CD8-positive, alpha-beta memory T cell (primary cell): ENCODE measurements at places on chromosomes 2 and 18.

- no peak overlapping the region for H3K27ac ChIP-seq
- no peaks in the 10 kb centered on the region for H3K4me1 ChIP-seq
- H3K27me3 ChIP-seq = no peaks in the 10 kb centered on the region
- DNase-seq = no peak
- no peak overlapping the region for H3K4me3 ChIP-seq
These were observed 133.3 kb downstream of the GFPT1 start for GRCh38 chr2:69253611-69254301.

DNA sequence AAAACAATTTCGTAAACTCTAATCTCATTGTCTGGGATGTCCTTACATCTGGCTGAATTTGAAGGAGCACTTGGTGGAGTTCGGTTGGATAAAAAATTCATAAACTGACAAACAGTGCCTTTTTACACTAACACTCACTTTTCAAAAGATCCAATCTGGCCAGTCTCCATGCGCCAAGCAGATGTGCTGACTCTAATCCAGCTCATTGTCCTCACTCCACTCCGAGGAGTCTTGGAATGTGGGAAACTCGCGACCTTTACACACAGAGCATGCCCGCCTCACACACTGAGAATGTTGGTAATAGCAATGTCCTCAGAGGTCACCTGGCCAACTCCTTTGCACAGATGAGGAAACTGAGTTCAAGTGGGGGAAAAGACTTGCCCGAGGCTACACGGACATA is 66.8 kb downstream of the XDH start:
- H3K27ac ChIP-seq = no peak overlapping the region
- H3K36me3 ChIP-seq = no peaks in the 10 kb centered on the region
- no peak overlapping the region for H3K4me3 ChIP-seq
- no peak for DNase-seq

GRCh38 chr18:59148192-59148591 is 8.5 kb downstream of the SEC11C start:
- H3K4me3 ChIP-seq = no peak overlapping the region
- no peak overlapping the region for H3K27ac ChIP-seq
- H3K4me1 ChIP-seq = no peaks in the 10 kb centered on the region
- DNase-seq = no peak
- no peaks in the 10 kb centered on the region for H3K27me3 ChIP-seq

DNA sequence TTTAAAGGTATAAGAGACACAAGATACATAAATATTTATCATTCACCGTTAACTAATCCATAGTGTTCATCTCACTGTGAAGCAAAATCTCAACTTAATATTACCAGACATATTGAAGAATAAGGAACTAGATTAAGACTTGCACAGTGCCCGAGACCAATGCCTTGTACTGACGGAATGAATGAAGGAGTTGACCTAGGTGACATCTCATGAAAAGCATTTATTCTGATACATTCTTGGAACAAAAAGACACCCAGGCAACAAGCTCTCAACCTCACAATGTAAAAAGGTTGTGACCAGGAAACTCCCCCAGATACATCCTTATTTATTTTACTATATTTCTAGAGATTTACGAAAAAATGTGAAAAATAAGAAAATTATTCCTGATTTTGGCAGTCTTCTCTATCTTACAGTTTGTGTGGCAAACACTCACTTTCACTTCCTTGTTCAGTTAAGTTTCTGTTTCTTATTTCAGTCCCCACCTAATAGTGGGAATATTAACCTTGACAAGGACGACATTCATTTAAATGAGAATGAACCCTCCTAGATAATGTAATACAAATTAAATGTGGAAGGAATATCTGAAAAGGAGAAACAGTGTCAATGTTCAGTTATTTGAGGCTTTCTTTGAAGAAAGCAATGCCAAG is 28.4 kb downstream of the M1AP start:
- no peaks in the 10 kb centered on the region for H3K36me3 ChIP-seq
- no peak overlapping the region for H3K27ac ChIP-seq
- H3K4me1 ChIP-seq = no peaks in the 10 kb centered on the region
- peaks cover 2% of the 10 kb centered on the region for H3K27me3 ChIP-seq

- H3K27ac ChIP-seq = no peak overlapping the region
- H3K4me1 ChIP-seq = no peaks in the 10 kb centered on the region
- H3K4me3 ChIP-seq = no peak overlapping the region
- DNase-seq = no peak
- no peaks in the 10 kb centered on the region for H3K27me3 ChIP-seq
These were observed 7.7 kb downstream of the FHL2 start for GRCh38 chr2:105391058-105391627.

GRCh38 chr2:241014224-241014623 is 15.8 kb downstream of the SNED1 start:
- H3K36me3 ChIP-seq = no peaks in the 10 kb centered on the region
- no peak overlapping the region for H3K4me3 ChIP-seq
- peaks cover 20% of the 10 kb centered on the region for H3K4me1 ChIP-seq
- H3K27me3 ChIP-seq = no peaks in the 10 kb centered on the region

GRCh38 chr2:30689496-30690125 is 117.6 kb downstream of the CAPN13 start:
- no peak overlapping the region for H3K4me3 ChIP-seq
- DNase-seq = no peak
- no peak overlapping the region for H3K27ac ChIP-seq
- H3K4me1 ChIP-seq = no peaks in the 10 kb centered on the region

DNA sequence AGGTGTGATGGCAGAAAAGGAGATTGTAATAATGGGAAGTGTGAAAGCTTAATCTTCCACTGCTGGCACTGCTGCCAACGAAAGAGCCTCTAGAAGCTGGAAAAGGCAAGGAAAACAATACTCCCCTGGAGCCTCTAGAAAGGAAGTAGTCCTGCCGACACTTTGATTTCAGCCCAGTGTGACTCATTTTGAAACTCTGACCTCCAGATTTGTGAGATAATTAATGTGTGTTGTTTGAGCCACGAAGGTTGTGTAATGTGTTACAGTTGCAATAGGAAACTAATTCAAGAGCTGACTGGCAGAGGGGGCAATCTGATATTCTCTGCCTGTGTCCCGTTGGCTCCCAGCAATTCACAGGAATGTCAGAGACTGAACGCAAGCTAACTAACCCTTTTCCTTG is 219.2 kb upstream of the UBE2E3 start:
- no peak overlapping the region for H3K27ac ChIP-seq
- no peaks in the 10 kb centered on the region for H3K4me1 ChIP-seq
- H3K27me3 ChIP-seq = no peaks in the 10 kb centered on the region
- no peak for DNase-seq

DNA sequence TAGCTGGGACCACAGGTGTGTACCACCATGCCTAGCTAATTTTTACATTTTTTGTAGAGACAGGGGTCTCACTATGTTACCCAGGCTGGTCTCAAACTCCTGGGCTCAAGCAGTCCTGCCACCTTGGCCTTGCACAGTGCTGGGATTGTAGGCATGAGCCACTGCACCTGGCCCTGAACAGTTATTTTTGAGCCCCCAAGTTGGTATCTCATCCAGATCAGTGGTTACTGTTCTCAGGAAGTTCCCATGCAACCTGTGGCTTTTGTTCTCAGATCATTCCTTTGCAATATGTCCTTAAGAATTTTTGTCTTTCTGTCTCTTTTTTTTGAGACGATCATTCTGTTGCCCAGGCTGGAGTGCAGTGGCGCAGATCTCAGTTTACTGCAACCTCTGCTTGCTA is 7.7 kb upstream of the CCDC138 start:
- H3K27me3 ChIP-seq = no peaks in the 10 kb centered on the region
- no peaks in the 10 kb centered on the region for H3K4me1 ChIP-seq
- DNase-seq = no peak
- H3K4me3 ChIP-seq = no peak overlapping the region
